CD4-positive, alpha-beta T cell treated with Interleukin-17A for 1 hour (primary cell): ENCODE measurements at places on chromosomes 1 and 21.

DNA sequence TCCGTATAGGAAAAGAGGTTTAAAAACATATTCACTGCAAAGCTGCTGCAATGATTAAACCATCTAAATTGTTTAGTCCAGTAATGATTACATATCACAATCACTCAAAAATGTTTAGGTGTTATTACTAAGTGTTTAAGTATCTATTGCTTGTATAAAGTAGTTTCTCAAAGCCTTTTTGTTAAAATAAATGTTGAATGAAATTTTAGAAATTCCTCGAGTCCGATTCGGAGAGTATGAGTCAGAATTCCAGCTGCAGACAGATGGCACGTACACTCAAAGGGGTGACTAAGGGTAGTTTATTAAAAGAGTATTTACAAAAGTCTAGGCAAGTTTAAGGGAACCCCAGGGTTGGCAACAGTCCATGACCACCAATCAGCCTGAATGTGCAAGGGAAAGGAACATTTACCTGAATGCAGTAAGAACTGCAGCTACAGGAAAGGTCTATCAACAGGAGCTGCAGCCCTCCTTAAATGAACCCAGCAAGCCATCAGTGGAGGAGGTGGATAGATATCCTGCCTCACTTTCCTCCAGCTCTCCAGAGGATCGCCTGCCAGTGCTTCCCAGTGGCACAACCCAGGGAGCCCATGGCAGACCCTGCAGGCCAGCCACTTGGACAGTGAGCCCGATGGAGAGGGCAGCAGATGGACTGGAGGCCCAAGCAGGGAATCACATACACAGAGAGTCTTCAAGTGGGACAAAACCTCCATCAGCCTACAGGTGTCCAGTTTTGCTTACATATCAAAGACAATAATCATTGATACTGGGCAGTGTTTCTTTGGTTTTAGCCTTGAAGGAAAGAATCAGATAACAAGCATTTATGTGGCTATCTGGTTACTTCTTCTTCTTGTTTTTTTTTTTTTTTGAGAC is 92.1 kb upstream of the SLC44A3 start:
- DNase-seq = no peak

DNA sequence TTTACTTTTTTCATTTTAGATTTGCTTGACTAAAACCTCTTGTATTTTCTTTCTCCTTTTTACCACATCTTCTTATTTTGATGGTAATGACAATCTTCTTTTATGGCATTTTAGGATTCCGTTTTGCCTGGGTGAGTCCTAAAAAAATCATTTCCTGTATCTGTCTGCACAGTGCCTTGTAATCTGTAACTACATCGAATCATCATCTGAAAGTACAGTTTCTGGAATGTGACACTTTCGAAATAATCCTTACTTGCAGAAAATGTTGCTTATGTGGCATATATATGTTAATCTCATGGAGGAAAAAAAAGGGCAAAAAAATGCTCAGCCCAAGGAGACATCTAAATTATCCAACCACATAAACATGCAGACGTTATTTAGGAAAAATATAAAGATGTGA is 29.0 kb downstream of the GREM2 start:
- DNase-seq = no peak

GRCh38 chr1:230622151-230622550 is 20.1 kb upstream of the COG2 start:
- DNase-seq = no peak

- no peak for DNase-seq
Observed at GRCh38 chr1:6419397-6419803, 319 bp downstream of the HES2 start.

- DNase-seq = no peak
Observed at GRCh38 chr1:235741294-235741693, 91.7 kb upstream of the GNG4 start.

GRCh38 chr1:18322368-18323032 is 158.2 kb upstream of the KLHDC7A start:
- DNase-seq = no peak

- DNase-seq = no peak
Observed at GRCh38 chr21:33682992-33683627, 40.8 kb downstream of the ITSN1 start.

- DNase-seq = no peak
Observed at GRCh38 chr21:44569861-44570517, 3.5 kb upstream of the KRTAP10-4 start.

- no peak for DNase-seq
Observed at GRCh38 chr1:208009706-208010444, 99.0 kb upstream of the CD34 start.

DNA sequence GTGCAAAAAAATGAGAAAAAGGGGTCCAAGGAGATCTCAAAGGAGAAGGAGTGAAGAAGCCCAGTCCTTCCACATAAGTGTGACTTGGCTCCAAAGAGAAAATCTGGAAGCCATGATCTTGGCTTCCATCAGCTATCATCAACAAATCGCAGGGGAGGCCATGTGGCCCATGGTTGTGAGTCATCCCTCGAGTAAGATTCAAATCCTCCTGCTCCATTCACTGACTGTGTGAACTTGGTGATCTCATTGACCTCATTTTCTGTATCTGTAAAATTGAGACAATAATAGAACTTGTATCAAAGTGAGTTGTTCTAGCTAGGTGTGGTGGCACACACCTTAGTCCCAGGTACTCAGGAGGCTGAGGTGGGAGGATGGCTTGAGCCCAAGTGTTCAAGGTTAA is 79.1 kb upstream of the OLIG2 start:
- DNase-seq = no peak

DNA sequence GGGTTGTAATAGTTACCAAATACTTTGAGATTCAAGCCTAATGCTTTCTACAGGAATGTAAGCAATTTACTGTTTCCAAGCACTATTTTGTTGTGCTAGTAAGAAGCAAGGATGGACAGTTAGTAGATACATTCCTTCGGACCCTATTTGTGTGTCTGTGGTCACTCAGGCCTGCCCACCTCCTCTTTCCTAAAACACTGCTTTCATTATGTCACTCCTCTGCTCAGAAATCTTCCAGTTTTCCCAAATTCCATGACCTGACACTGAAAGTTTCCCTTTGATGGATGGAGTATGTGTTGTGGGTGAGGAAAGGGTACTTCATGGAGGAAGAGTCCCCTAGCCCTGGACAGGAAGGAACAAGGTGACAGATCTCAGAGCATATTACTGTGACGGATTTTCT is 141.1 kb downstream of the DISP1 start:
- DNase-seq = no peak

DNA sequence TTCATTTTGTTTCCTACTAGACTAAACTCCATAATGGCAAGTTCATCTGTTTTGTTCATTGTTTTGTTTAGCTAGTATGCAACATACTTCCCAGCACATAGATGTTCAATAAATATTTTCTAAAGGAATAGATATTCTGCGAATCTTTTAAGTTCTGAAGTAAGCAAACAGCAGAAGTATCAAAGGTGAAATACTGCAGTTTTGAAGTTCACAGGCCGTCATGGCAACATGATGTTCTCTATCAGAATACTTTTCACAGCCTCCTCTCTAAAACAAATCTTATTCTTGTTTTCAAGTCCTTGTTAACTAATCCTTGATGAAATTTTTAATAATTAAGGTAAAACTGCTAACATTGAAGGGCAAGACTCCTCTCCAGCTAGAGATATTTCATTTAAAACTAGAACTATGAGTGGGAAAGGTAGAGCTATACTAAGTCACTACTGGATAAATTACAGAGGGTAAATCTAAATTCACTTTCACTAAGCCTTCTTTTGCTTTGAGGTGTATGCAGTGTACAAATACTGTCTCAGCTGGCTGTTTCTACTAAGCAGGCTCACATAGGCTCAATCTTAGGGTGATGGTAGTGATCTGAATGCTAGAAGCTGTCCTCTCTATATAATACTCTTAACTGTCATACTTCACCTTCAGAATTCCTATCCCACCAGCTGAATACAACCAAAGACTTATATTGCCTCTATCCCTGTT is 96.7 kb downstream of the ZZZ3 start:
- DNase-seq = no peak

DNA sequence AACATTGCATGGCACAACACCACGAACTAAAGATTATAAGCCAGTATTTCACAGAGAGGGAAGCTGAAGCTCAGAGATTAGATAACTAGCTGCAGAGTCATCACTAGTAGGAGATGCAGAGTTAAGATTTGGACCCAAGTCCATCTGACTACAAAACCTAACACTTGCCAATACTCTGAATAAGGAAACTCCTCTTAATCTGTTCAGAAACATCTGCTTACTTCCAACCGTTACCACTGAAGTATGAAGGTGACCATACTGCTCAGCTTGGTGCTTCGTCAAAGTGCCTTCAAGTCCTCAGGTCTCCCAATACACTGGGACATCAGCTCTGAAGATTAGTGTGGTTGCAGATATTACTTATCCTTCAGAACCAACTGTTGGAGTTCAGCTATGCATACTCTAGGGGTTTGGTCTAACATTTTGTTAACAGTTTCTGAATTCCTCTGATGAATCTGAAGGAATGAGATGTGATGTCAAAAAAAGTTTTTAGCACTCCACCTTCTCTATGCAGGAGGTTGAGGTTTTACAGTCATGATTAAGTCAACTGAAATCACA is 179.6 kb downstream of the TPR start:
- no peak for DNase-seq

GRCh38 chr1:227066999-227067398 is 126.9 kb downstream of the COQ8A start:
- DNase-seq = no peak

- no peak for DNase-seq
Observed at GRCh38 chr1:178704833-178705232, 20.2 kb upstream of the RALGPS2 start.

DNA sequence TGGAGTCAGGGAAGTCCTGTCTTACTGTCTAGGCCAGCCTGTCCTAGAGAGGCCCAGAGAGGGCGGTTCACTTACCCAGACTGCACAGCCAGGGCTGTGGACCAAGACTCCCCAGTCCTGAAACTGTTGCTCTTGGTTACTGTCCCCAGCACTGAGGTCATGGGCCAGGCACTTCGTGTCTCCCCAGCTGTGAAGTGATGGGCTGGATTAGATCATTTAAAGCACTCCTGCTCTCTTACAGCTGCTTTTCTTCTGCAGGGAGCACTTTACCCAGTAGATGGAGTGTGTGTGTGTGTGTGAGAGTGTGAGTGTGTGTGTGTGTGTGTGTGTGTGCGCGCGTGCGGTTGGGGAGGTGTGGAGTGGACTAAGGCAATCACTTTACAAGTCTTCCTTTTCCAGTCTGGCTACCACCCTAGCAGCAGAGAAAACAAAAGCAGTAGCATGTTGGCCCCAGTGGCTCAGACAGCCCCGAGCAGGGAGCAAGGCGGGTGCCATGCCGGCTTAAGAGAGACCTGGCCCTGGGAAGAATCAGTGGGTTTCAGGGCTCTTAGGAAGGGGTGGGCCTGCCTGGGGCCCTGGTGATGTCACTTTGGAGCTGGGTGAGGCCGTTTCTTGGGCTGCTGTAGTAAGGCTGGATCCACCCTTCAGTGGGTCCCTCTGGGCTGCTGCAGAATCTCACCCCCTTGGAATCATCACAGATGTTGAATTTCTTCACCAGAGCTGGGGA is 2.4 kb downstream of the SPSB1 start:
- peak; percentile 38 for DNase-seq

- peak; percentile 39 for DNase-seq
Observed at GRCh38 chr1:44723496-44724295, 7.3 kb downstream of the RNU5D-1 start.

- DNase-seq = no peak
Observed at GRCh38 chr1:11704194-11704529, 12.7 kb downstream of the DRAXIN start.

- no peak for DNase-seq
Observed at GRCh38 chr1:186479162-186479561, 18.2 kb upstream of the PDC start.

- peak; percentile 16 for DNase-seq
Observed at GRCh38 chr21:37866027-37866426, 50.2 kb downstream of the KCNJ6 start.
